ENCODE measurements at places on chromosomes 2 and 18.
A peak's percentile ranks its signal among the peaks of the same experiment; 100 is the strongest.

DNA sequence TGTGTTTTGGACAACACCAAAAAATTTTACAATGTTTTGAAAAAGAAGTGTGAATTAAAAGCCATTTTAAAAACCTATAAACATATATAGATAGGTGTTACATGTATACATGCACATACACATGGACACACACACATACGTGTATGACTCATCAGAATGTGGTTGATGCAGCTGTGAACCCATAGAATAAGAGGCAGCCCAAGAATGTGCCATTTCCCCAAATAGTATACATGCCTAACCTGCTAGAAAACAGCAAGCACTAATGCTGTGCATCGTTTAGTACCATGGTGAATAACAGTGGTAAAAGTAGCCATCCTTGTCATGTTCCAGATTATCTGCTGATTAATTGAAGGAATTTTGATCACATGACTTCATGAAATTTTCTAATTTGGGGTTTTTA is 149.0 kb downstream of the DSEL start:
- DNase-seq, result no peak

GRCh38 chr2:197777823-197778407 is 7.2 kb downstream of the BOLL start:
- peak; percentile 7 for DNase-seq

DNA sequence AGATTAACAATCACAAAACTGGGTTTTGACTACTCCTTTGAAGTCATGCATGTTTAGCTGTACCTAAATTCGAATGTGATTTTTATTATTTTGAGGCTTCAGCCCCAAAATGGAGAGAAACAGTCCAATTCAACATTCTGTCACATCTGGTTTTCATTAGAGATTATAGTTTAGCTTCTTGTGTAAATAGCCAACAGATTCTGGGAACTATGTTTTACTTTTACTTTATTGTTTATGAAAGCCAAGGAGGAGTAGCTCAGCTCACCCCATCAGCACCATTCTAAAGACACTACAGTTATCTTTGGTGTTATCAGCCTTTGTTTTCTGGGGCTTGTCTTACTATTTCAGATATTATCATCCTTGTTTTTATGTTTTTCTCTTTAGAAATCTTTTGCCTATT is 465.0 kb upstream of the CWC22 start:
- DNase-seq, result peak; percentile 32

GRCh38 chr2:197007716-197008628 is 81.5 kb upstream of the PGAP1 start:
- DNase-seq, result no peak

DNA sequence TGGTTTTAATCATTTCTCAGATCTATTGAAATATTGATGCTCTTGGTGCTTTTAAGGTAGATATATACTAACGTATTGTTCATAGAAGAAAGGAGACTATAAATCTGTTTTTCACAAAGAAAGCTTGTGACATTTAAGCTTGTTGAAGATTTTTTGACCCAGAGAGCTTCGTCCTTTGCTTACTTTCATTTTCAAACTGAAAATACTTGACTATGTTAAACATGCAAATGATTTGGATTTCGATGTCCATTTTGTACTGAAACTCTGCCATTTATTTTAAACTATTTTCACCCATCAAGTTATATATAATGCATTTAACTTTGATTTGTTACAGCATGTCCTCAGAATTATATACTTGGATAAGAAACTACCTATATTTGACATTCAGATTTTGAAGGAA is 85.2 kb downstream of the SLC4A10 start:
- DNase-seq, result no peak

DNA sequence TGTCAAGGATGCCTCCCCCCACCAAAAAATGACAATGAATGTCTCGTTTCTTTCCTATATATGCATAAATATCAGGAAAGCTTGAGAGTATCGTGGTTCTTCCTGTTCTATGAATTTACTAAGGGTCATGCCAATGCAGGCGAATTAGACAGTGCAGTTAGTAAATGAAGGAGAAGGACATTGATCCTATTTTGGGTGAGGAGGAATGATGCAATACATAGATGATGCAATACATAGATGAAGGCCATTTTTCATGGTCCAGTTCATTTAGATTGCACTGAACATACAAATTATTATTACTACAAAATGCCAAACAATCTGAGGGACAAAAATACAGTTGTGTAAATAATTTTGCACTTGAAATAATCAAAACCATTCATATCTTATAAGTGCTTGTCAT is 1265.0 kb downstream of the LRP1B start:
- DNase-seq, result no peak

- peak; percentile 17 for DNase-seq
Observed at GRCh38 chr2:146734042-146734820, 1110.6 kb upstream of the ACVR2A start.

GRCh38 chr2:176091329-176092258 is 927 bp upstream of the HOXD13 start:
- no peak for DNase-seq

DNA sequence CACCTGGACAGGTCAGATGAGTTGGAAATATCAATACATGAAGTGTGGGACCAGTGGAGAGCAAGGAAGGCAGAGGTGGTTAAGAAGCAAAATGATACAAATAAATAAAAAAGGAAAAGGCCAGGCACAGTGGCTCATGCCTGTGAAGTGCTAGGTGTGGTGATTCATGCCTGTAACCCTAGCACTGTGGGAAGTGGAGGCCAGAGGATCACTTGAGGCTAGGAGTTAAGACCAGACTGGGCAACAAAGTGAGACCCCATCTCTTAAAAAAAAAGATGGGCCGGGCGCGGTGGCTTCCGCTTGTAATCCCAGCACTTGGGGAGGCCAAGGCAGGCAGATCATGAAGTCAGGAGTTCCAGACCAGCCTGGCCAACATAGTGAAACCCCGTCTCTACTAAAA is 2.9 kb downstream of the STON1 start:
- DNase-seq, result no peak

DNA sequence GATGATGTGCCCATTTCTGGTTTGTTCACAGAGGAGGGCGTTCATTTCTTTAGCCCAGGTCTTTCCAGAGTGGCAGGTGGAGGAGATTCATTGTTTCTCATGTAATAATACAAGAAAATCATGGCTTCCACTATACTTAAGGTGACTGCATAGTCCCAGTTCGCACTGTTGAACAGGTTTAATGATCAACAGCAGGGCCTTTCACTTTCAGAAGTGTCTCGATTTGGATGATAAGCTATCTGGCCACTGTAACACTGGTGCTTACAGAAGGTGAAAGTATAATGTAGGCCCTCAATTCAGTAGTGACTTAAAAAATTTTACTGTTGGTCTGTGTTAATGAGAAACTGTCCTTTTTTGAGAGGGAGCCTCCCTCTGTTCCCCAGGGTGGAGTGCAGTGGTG is 1.4 kb downstream of the RMC1 start:
- no peak for DNase-seq

- DNase-seq, result peak; percentile 46
Observed at GRCh38 chr2:157692768-157693167, 64.1 kb upstream of the ACVR1C start.

DNA sequence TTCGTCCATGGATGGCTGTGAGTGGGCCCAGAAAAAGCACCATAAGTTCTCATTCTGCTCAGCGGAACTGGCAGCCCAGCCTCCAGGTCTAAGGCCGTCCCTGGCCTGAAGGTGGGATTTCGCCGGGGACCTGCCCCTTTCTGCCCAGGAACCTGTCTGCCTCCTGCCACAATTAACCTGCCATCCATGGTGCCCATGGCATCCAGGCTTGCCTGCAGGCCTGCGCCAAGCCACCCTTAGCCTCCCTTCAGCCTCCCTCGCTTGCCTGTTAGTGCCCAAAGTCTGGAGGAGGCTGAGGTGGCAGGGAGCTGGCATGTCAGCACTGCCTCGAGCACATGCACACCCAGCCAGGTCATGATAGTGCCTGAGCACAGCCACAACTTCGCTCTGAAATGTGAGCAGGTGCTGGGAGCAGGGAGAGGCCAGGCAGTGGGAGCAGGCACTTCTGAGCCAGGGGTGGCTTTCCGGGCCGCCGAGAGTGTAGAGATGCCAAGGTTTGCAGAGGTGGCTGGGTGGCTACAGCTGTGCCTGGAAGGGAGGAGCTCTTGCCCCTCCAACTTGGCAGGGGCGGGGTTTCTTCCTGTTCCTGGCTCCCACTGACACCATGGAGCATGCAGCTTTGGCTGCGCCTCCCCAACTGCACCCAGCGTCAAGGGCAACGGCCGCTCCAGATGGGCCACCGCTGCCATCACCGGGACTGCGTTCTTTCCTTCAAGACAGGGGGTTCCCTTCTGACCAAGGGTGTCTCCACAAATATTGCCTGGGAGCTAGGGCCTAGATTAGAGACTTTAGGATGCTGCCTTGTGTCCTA is 648.9 kb upstream of the VRK2 start:
- no peak for DNase-seq

GRCh38 chr2:138485019-138485418 is 16.6 kb upstream of the SPOPL start:
- DNase-seq, result no peak

DNA sequence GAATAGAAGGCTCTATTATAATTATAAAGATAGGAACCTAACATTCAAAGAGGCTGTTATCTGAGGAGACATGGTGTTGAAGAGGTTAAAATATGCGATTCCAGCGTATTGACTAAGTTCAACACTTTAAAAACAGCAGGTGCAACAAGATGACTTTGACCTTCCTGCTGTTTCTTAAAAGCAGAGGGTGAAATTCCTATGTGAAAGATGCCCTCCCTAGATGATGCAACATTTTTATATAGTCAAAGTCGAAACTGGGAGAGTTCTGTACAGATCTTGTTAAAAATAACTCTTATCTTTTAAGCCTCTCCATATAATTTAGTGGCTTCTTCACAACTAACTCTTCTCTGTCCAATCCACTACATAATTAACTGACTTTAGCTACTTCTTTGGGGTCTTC is 4.4 kb upstream of the ACKR3 start:
- no peak for DNase-seq

DNA sequence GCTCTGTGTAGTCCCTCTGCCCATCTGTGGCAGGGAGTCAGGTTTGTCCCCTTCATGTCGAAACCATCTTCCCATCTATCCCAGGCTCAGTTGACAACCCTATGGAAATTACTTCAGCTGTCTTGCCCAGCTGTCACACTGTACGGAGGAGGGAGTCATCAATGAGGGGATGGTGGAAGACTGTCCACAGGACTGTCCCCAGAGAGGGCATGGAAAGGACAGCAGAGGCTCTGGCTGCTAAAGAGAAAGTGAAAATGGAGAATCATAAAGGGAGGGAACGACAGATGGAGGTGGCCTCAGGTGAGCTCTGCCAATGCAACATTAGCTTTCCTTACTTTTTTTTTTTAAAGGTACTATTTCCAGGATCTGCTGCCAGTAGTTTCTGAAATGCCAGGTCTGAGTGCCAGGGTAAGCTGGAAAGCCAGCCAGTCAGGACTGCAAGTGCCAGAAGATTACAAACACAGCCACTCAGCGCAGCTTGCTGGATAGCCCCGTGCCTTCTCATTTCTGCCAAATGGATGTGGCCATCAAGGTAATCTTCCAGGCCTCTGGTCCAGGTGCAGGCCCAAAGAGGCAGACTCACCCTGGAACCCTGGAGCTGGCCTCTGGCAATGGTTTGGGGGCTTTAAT is 192.8 kb downstream of the AGPS start:
- no peak for DNase-seq

GRCh38 chr2:231364061-231364460 is 31.4 kb upstream of the B3GNT7 start:
- DNase-seq, result no peak

DNA sequence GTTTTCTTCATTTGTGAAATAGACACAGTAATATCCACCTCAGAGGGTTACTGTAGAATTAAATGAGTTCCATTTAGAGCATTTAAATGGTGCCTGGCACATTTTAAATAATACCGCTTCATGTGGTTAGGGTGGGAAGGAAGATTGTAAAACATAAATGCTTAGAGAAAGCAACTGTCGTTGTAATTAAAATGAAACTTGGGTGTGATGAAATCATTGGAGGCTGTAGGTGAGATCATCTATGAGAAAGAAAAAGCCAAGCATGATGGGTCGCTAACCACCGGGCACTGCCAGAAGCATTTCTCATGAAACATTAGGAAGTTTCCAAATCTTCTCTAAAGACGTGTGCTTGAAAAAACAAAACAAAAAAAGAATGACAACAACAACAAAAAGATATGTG is 8.2 kb upstream of the SLC39A10 start:
- no peak for DNase-seq

- peak; percentile 91 for DNase-seq
Observed at GRCh38 chr2:173048897-173049661, 26.6 kb upstream of the MAP3K20 start.

- DNase-seq, result no peak
Observed at GRCh38 chr18:42734520-42734919, 381.0 kb downstream of the RIT2 start.

DNA sequence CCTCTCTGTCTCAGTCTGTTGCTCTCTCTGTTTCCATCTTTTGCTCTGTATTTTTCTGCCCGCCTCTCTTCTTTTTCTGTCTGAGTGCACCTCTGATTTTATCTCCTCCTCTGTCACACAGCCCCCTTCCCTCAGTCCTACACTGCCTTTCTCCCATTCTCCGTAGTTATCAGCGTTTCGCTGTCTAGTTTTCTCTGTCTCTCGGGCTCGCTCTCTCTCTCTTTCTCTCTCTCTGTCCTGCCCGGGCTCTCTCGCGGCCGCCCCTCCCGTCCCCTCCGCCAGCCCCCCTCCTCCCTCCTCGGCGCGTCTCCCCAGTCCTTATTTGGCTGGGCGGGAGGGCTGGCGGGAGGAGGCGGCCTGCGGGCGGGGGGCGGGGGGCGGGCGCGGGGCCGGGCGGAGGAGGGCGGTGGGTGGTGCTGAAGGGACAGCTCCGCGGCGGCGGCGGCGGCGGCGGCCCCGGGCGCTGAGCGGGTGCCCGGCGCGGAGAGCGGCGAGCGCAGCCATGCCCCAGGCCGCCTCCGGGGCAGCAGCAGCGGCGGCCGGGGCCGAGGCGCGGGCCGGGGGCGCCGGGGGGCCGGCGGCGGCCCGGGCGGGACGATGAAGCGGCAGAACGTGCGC is at the start of gene KCNK3:
KCNK3 (plus strand) TSS at position 444 of the 618 bp plus-strand sequence; CDS start at position 598, 154 bp downstream.
- DNase-seq, result no peak

GRCh38 chr2:97754690-97755346 is 41.4 kb downstream of the ZAP70 start:
- DNase-seq, result no peak

GRCh38 chr2:49270091-49270490 is 115.8 kb upstream of the FSHR start:
- no peak for DNase-seq

DNA sequence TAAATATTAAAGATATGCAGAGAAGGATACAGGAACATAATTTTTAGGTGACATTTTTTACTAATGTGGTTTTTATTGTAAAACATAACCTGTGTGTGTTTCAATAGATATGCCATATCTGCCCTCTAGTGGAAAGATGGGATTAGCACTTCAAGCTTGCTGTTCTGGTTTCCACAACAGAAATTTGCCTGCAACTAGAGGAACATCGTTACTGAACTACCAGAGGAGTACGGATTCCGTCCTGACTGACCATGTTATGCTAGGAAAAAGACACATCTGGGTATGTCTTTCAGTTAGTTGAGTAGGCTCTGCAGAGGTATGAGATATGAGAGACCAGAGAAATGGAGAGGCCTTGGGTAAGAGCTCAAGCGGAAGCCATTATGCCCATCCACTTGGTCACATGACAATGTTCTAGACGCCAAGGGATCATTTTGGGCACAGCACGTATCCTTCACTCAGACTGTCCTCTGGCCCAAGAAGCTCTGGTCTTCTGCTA is 104.9 kb downstream of the MBD2 start:
- DNase-seq, result peak; percentile 41

- peak; percentile 10 for DNase-seq
Observed at GRCh38 chr2:60707750-60708371, 48.2 kb upstream of the PAPOLG start.
